ENCODE measurements at places on chromosomes 12 and 14.

GRCh38 chr14:91322623-91323022 lies 78.1 kb upstream of the GPR68 start:
- DNase-seq, result no peak

DNA sequence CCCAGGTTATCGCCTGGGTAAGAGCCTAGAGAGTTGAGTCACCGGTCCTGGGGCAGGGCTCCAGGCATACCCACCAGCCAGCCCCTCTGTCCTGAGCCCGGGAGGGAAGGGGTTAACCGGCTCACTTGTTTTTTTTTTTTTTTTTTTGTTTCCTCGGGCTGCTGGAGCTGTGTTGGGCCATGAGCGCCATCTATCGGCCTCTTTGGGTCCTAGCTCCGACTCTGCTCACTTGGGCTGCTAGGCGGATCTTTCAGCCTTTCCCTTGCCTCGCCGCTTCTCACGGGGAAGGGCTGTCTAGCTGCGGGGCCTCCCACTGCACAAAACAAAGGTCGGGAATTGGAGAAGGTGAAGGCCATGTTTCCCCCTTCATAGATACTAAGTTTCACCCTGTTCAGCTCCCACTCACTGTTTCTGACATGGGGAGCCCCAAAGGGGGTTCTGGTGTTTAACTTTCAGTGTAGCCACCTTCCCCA lies 2.8 kb upstream of the SMUG1 start:
- peak; percentile 87 for DNase-seq

DNA sequence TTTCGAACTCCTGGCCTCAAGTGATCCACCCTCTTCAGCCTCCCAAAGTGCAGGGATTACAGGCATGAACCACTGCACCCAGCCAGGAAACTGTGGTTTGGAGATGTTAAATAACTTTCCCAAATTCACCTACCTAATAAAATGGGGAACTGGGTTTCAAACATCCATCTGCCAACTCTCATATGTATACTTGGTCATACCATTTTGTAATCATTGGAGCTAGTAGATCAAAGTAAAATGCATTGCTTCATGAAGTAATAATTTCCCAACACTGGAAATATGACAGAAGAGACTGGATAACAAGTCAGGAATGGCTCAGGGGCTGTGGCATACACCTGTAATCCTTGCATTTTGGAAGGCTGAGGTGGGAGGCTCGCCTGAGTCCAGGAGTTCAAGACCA lies 5.3 kb upstream of the HECTD1 start:
- no peak for DNase-seq

- no peak for DNase-seq
Observed at GRCh38 chr14:34957771-34958286, 25.0 kb upstream of the SRP54 start.

GRCh38 chr12:114884575-114884974 lies 200.6 kb upstream of the TBX3 start:
- DNase-seq, result no peak

GRCh38 chr12:116508145-116509121 lies 50.7 kb upstream of the MAP1LC3B2 start:
- no peak for DNase-seq

DNA sequence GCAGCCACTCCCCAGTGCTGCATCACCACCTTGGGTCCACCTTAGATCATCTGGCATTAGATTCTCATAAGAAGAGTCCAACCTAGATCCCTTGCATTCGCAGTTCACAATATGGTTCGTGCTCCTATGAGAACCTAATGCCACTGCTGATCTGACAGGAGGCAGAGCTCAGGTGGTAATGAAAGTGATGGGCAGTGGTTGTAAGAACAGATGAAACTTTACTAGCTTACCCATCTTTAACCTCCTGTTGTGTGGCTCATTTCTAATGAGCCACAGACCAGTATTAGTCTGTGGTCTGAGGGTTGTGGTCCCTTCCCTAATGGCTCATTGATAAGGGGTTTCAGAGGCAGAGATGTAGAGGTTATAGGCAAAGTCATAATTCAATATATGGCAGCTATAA lies 615.9 kb upstream of the MIS18BP1 start:
- no peak for DNase-seq

GRCh38 chr12:80884651-80885050 lies 53.1 kb downstream of the LIN7A start:
- no peak for DNase-seq

DNA sequence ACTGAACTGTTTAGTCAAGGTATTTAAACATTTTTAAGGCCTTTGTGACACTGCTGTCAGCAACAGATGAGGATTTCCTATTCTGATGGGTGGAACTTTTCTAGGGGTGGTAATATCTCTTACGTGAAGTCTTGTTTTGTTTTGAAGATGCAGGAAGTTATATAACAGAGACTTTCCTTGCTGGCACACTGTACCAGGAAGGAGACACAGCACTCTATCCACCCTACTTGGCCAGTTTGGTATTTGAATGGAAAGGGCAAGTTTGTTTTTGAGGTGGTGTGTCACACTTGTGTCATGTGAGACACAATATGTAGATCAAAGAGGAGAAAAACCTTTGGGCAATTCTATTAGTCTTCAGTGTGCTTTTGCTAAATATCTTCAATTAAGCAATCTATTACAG lies 51.6 kb upstream of the SRP54 start:
- DNase-seq, result no peak

- no peak for DNase-seq
Observed at GRCh38 chr12:11509326-11509725, 114.0 kb upstream of the PRB2 start.

- DNase-seq, result peak; percentile 38
Observed at GRCh38 chr14:38960946-38961531, 142.0 kb downstream of the SEC23A start.

Measured in fibroblast of upper back skin (primary cell).